ENCODE measurements at places on chromosomes 1 and 21.

GRCh38 chr1:44390277-44390676, 14.8 kb upstream of the RNF220 start:
- no peak for DNase-seq

GRCh38 chr1:64948905-64949833, 17.2 kb downstream of the JAK1 start:
- DNase-seq: no peak

- no peak for DNase-seq
Observed at GRCh38 chr1:117810553-117810952, 118.9 kb downstream of the GDAP2 start.

GRCh38 chr1:97499667-97500066, 421.2 kb downstream of the DPYD start:
- DNase-seq: no peak

DNA sequence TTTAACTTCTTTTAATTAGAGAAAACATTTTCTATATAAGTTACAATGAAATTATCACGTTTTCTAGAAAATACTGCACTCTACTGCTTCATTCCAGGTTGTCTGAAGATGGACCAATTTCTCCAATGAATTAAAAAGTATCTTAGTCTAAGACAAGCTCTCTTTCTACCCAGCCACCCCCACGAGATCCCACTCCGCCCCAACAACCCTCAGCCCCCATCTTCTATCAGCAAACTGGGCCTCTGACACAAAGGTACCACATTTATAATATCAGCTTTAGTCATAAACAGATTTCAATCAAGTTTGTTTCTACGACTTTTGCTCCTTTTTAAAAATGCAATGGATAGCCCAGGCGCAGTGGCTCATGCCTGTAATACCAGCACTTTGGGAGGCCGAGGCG, 117.8 kb downstream of the RERE start:
- no peak for DNase-seq

DNA sequence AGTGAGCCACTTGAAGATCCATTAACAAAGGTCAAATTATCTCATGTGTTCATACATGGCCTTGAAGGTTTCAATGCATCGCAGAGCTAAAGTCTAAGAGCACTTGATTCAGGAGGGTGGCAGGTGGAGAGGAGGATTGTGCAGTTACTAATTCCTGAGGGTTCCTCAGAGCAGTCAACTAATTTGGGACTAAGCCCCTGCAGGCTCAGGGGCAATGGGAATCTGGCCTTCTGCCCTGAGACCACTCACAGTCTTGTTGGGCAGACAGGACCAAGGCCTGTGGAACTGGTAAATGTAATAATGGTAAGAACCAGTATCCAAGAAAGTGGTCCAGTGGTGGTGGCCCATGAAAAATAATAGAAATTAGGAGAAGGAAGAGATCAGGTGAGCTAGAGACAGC, 127.4 kb upstream of the HMGB4 start:
- no peak for DNase-seq

DNA sequence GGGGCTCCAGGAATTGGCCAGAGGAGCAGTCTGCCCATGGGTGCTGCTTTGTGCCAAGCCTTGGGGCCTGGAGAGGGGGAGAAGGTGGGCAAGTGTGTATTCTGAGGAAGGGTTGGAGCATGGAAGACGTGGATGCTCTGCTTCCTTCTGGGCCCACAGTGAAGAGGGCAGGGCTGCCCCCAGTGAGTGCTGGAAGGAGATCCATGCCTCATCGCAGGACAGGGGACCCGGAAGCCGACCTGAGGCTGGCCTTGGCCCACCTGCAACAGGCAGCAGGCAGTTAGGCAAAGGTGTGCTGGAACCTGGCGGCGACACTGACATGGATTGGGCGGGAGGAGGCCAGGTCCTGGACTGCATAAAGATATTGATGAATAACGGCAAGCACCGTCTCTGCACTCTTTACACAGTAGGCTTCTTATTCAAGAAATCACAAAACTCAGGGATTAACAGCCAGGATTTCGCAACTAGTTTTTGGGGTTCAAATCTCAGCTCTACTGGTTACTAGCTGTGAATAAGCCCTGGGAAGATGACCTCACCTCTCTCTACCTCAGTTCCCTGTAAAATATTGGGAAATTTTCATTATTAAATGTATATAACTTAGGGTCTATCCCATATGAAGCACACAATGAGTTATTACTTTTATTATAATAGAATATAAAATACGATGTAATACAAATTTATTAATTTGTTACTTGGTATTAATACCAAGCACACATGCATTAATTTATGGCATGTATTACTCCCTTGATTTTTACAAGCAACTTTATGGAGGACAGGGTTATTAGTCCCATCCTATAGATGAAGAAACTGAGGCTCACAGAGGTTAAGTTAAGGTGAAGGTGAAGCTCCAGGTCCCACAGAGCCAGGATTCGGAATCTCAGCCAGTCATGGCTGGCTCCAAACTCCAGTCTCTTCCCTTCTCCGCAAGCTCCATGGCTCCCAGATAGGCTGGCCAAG, 62.3 kb downstream of the DHRS3 start:
- DNase-seq: no peak

DNA sequence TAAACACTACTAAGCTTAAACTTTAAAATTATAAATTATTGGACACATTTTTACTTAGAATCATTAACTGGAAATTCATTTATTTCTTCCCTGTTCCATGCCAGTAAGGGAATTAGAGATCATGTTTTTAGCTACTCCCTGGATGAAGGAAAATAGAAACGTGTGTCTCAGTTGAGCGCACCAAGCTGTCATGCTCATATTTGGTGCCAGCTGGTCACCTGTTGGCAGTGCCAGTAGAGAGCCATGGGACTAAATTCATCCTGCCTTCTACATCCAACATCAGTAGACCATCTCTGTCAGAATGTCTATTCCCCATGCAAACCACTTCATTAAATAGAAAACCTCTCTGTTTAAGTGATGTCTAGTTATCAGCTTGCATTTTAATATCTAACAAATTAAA, 17.4 kb upstream of the SLC22A15 start:
- no peak for DNase-seq
